ENCODE measurements at places on chromosomes 1 and 21. TPM values are rescaled to one million over a fixed set of nuclear protein-coding genes. Genes with fewer than 3 reads are reported as not detected.

CSF3R gene
- 1.1 TPM for total RNA-seq

DISP3 gene
- 7.6 TPM for total RNA-seq

RAB7B gene
- not detected for total RNA-seq

SLC44A3 gene
- 5.5 TPM for total RNA-seq

COL18A1 gene
- total RNA-seq, result 402 TPM

SHE gene
- 0.59 TPM for total RNA-seq

ATP8B2 gene
- total RNA-seq, result 19.8 TPM

LCE6A gene
- total RNA-seq, result not detected

TRIM46 gene
- 11.3 TPM for total RNA-seq

CRB1 gene
- not detected for total RNA-seq

RNASEL gene
- 1.4 TPM for total RNA-seq

SYNC gene
- total RNA-seq, result 0.18 TPM

PKP1 gene
- total RNA-seq, result 0.44 TPM

NCF2 gene
- not detected for total RNA-seq

AJAP1 gene
- total RNA-seq, result 22.1 TPM

NCAM2 gene
- 0.77 TPM for total RNA-seq

AGMAT gene
- total RNA-seq, result 3.7 TPM

KCNJ9 gene
- total RNA-seq, result not detected

PLA2G2A gene
- not detected for total RNA-seq

KCNJ6 gene
- total RNA-seq, result not detected

INSRR gene
- not detected for total RNA-seq

PCAT6 gene
- 3.6 TPM for total RNA-seq

CNTN2 gene
- 0.18 TPM for total RNA-seq

DFFA gene
- 91.2 TPM for total RNA-seq

CHODL gene
- 3.1 TPM for total RNA-seq

C1QB gene
- not detected for total RNA-seq

IGSF3 gene
- total RNA-seq, result 30.5 TPM

UBE2U gene
- not detected for total RNA-seq

WDR47 gene
- total RNA-seq, result 9.8 TPM

LAPTM5 gene
- total RNA-seq, result not detected

PPM1J gene
- 9.6 TPM for total RNA-seq

FMO3 gene
- total RNA-seq, result not detected

TAS1R3 gene
- total RNA-seq, result 0.19 TPM

ATP1A4 gene
- 0.66 TPM for total RNA-seq

BEST4 gene
- total RNA-seq, result 1.6 TPM

Measured in endodermal cell (in vitro differentiated cells).